Omental fat pad (tissue), 4 donors: ENCODE measurements at places on chromosomes 7 and 10. TPM values are rescaled to one million over a fixed set of nuclear protein-coding genes. Genes with fewer than 3 reads are reported as not detected.

GRM8 gene
- not detected for total RNA-seq

NOD1 gene
- total RNA-seq = 39.4 TPM

SFXN4 gene
- total RNA-seq = 30.1 TPM

SFR1 gene
- total RNA-seq = 5.1 TPM

TMEM273 gene
- 46.1 TPM for total RNA-seq

HBP1 gene
- total RNA-seq = 98.1 TPM

NUDT13 gene
- 2.4 TPM for total RNA-seq

LRCH4 gene
- total RNA-seq = 59.2 TPM

FAM25A gene
- total RNA-seq = not detected

ACTR3C gene
- 12.9 TPM for total RNA-seq

MLLT10 gene
- total RNA-seq = 58.1 TPM

HNRNPH3 gene
- 55.0 TPM for total RNA-seq

ELOVL3 gene
- 2.9 TPM for total RNA-seq

- no peak for DNase-seq
Observed at GRCh38 chr10:36170943-36171501, 528.9 kb upstream of the FZD8 start.

DNA sequence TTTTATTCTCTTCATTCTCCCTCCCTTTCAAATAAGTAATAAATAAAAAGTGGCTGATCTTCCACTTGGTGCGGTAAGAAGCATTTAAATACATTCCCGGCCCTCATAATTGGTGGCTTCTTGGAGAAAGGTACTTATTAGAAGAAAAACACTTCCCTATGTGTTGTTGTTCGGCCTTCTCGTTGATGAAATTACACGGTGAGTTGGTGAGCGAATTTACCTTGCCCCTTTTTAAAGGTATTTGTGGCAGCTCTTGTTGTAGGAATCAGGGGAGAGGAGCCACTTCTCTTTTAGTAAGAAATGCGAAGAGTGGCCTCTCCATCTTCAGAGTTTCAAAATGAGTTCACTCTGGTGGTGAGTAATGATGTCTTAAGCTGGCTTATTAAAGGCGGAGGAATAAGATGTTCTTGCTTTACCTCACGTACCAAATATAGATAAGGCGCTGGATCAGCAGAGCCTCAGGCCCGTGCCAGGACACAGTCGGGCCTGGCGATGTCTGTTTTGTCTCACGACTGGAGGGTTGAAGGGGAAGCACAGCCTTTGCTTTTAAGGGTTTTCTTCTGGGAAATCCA, 135.9 kb downstream of the CUX1 start:
- no peak for DNase-seq

- no peak for DNase-seq
Observed at GRCh38 chr7:87151002-87151728, 1.1 kb upstream of the DMTF1 start.

DNA sequence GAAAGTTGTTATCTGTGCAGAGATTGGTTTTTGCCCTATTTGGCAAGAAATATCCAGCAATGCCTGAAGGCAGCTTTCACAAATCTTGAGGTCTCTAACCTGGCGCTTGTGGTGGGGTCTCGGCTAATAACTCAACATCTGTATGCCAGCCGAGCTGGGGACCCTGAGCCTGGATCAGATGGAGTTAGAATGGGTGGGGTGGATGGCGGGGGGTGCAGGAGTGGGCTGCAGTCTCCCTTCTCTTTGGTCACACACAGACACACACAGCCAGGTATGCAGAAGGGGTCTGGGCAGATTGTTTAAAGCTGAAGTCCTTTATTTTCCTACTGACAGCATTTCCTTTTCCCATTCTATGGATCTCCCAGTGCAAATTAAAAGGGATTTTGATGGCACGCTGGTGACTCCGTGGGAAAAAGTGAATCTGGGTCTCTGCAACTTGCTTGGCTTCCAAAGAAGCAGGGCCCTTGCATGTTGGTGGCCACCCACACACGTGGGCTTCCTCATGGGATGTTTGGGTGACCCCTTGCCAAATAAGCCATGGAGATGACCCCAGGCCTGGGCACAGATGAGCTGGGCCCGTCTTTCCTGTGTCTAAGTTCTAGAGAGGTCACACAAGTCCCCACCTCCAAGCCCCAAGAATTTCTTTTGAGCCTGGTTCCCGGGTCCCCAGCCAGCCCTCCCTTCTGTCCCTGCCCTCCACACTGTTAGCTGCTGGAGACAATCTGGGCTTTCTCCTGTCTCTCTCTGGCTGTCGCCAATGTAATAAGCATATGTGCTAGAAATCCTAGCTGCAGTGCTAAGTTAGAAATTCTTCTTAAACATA, 39.9 kb upstream of the EMX2 start:
- DNase-seq = no peak

DNA sequence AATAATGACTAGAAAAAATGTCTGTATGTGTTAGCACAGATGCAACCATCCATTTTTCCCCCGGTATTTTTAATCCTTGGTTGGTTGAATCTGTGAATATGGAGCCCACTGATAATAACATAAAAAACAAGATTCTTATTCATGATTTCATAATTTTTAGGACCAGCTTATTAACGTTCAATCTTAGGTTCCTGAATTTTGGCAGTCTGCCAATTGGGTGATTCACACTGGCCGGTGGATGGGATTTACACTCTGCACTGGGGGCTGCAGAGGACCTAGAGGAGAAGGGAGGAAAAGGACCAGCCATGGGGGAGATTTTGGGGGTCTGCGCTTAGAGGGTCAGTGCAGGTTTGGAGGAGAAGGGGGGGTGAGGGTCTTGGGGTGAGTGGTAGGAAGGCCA, 327.9 kb downstream of the ACTR3B start:
- no peak for DNase-seq

DNA sequence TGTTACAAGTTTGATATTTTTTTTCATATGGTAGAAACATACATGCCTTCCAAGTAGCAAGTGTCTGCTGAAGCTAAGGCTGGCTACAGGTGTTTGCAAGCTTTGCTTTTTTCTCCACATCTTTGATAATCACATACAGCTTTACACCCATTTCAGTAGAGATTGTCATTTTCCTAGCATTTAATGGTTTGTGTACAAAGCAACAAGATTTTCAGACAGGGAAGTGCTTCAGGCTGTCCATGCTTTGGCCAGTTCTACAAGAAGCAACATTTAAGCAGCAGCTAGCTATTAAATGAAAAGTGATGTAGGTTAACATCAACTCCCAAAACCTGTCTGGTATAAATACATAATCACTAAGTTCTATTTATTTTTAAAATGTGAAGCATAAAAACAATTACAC, 2.3 kb downstream of the HDAC9 start:
- DNase-seq = no peak

DNA sequence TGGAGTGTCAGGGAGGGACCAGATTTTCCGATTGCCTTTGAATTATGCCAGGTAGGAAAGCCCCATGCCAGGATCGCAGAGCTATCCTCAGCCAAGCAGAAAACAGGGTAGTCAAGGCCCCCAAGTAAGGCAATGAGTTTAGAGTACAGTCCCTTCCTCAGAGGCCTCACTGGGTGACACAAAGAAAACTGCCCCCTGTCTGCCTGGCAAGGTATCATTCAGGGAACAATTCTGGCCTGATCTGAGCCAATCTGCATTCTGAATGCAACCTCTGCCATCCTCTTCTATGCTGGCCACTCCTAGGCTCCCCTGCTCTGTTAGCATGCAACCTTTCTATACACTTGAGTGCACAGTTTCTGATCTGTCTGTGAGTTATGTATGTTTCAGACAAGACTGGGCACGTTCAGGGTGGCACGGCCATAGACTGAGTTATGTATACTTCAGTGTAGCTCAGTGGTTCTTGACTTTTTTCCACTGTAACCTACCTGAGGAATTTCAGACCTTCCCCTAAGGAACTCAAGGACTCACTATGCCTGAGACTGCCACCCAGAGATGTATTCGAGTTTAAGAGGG, 336.8 kb downstream of the PLXNA4 start:
- no peak for DNase-seq

GRCh38 chr10:95697429-95697828, 3.7 kb upstream of the TCTN3 start:
- DNase-seq = no peak

- DNase-seq = no peak
Observed at GRCh38 chr10:94043431-94043990, 49.8 kb downstream of the PLCE1 start.

- DNase-seq = no peak
Observed at GRCh38 chr10:21518641-21519396, 6.7 kb downstream of the SKIDA1 start.

DNA sequence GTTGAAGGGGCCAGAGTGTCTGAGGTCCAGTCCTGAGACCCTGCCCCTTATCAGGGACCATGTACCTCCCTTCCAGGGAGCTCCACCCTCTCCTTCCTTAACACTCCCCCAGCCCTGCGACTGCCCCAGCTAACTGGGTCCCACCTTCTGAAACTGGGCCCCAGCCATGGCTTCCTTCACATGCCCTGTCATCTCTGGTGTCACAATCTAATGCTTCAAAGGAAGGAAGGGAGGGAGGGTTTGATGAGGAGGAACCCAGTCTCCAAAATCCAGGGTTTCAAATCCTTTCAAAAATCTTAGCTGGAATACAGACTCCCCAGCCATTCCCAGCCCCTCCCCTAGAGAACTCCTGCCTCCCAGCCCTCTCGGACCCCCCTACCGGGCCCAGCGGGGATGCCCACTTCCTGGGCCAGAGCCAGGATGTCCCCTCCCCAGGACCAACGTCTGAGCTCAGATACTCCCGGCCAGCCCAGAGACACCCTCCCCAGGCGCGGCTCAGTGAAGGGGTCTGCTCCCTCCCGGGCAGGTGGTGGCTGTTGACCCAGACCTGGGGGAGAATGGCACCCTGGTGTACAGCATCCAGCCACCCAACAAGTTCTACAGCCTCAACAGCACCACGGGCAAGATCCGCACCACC, 18.0 kb downstream of the C10orf105 start:
- DNase-seq = no peak

DNA sequence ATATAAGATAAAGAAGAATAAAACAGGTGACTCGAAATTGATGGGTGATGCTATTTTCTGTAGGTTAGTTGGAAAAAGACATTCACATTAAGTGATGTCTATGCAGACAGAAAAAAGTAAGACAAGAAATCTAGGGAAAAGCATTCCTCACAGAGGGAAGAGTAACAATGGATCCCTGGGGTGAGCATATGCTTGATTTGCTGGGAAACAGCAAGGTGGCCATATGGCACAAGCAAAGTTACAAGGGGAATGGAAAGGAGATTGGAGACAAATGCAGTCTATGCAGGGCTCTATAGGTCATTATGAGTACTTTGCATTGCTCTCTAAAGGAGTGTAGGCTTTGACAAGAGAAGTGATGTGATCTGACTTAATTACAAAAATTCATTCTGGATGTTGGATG, 90.9 kb upstream of the ZNF804B start:
- no peak for DNase-seq

- no peak for DNase-seq
Observed at GRCh38 chr10:88608780-88609179, 22.2 kb downstream of the LIPJ start.

DNA sequence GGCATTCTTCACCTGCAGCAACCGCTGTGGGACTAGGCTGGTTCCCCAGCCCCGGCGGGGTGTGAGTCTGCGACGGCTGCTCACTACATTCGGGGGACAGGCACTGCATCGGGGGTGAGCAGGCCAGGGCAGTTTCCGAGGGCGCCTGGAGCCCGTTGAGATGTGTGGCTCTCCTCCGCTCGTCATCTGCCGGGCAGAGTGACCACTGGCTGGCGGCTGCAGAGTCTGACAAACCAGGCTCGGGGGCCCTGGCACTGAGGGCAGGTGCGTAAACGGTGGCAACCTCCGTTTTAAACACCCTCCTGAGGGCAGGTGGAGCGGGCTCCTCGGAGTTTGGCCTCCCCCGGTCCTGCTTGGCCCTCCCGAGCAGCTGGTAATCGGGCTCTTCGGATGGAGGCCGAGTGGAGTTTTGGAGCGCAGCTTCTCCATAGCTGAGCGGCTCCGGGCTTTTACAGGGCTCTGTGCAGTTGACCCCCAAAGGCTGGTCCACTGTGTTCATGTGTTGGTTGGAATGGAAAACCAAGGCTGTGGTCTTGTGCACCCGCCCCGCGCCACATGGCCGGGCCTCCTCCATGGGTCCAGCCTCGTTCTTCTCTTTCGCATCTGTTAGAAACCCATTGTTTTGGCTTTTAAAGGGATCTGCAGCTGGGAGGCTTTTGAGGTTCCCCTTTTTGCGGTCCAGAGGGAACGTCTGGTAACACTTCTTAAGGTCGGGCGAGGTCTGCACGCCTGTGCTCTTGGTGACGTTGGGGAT, 20.9 kb downstream of the INSYN2A start:
- no peak for DNase-seq

DNA sequence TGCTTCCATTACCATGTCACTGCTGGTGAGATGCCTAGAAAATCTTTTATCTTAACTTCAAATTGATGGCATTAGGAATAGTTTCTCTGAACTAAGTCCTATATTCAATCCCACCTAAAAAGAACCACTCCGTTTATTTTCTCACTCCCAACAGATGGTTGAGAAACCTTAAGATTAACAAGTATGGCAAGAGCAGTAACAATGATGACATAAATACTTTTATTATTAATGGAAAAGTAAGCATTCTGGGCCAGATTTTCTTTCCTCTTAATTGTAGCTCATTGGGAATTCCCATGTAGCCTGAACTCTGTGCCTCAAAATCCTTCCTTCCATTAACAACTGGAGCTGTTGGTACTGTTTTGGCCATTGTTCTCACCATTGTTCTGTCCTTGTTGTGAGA, 21.1 kb upstream of the FAM13C start:
- no peak for DNase-seq

GRCh38 chr10:14737808-14738545, 36.7 kb downstream of the FAM107B start:
- DNase-seq = no peak

- DNase-seq = no peak
Observed at GRCh38 chr10:5448333-5449001, 36.1 kb downstream of the NET1 start.

GRCh38 chr7:31633894-31634494, 53.0 kb upstream of the PPP1R17 start:
- DNase-seq = no peak

GRCh38 chr10:103440416-103440815, 11.8 kb downstream of the CALHM2 start:
- no peak for DNase-seq

DNA sequence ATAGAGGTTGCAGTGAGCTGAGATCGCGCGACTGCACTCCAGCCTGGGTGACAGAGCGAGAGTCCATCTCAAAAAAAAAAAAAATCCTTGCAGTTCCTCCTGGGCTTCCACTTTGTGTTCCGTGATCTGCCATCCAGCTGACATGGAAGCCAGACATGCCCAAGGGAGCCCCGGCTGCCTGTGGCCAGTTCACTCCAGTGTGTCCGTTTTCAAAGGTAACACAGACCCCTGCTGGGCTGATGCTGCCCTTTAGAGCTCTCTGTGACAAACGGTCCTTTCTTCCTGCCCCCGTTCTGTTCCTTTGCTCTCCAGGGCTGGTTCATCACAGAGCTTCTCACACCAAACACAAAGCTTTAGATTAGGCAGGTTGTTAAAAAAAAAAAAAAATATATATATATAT, 130.8 kb downstream of the CUL2 start:
- no peak for DNase-seq

DNA sequence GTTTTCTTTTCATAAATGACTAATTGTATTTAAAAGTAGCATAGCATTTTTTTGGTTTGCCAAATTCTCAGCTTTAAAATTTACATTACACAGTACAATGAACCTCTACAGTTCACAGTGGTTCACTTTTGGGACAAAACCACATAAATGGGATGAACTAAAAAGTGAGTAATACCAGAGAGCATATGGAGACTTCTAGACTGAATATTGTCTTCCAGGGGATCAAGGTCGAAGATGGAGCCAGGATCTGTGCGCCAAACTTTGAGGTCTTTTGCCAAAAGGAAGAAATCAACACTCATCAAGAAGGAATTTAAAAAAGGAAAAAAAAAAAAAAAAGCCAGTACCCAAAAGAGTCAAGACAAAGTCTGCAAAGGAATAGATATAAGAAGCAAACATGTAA, 87.5 kb downstream of the NEBL start:
- no peak for DNase-seq
